ENCODE measurements at places on chromosomes 2 and 18.
A peak's percentile ranks its signal among the peaks of the same experiment; 100 is the strongest.

DNA sequence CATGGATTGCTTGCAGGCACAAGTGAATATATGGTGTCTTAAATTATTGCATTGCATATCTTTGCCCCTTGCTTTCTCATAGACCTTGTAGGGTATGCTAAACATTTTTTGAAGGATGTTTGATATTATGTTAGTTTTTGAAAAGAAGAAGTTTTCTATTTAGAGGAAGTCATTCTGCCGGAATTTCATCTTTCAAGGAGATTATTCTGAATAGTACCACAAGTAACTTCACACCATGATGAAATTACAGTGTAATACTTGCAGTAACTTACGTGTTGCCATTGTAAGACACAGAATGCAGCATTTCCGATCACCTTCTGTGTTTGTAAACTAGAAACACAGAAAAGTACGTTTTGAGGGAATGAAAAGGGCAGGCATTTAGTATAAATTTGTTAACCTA is 71.9 kb downstream of the ACVR2A start:
- DNase-seq = no peak

GRCh38 chr2:38259311-38259710 is 117.8 kb downstream of the ATL2 start:
- no peak for DNase-seq

DNA sequence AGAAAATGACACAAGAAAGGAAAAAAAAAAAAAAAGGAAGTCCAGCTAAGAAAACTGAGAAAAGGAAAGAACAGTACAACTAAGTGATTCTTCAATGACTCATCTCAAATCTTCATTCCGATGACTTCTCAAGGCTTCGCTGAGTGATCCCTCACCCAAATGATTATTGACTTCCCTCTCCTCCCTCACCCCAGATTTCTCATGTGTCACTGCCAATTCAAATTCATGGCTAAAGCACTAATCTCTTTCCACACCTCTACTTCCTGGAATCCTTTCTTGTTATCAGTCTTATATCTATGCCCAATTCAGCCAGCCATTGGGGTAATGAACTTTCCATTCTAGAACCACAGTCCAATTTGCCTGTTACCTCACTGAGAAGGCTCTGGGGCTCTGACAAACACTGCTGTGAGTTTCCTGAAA is 7.2 kb upstream of the ABCB11 start:
- DNase-seq = no peak

- DNase-seq = no peak
Measured at GRCh38 chr2:142865924-142866323, 11.5 kb upstream of the KYNU start.

DNA sequence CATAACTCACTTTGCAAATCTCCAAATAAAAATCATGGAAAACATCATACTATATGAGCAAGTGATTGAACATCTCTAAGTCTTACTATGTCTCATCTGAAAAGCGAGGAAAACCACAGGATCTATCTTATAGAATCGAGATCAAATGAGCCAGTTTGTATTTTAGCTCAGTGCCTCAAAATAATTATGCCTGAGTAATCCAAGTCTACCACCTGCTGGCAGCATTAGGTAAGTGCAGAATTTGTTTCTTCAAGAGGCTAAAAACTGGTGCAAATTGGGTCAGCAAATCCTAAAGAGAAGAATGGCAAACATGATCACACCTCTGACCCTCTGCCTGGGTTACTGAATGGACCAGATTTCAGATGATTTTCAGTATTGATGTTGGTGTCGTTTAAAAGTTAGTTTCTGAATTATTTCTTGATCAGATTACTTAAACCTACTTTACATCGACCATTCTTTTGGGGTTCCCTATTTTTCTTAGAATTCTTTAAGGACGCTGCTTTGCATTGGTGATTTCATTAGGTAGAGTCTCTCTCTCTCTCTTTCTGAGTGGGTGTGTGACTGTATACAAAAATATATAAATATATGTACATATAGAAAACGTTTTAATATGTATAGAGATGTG is 12.7 kb upstream of the FHOD3 start:
- DNase-seq = peak; percentile 60

DNA sequence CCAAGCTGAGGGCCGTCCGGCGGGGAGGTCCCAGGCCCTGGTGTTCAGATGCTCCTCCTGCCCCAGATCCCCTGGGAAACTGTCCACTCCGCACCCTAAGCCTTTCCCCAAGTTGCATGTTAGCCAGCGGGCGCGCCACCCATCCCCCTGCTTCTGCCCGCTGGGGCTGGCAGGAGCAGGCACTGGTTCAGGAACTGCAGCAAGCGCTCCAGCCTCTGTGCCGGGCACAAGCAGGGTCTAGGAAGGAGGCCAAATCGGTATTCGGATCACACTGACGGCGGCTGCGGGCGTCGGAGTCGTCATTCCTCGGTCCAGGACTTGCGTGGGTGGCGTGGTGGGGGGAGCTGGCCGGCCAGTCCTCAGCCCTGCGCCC is 53.7 kb downstream of the FAM168B start:
- DNase-seq = no peak

DNA sequence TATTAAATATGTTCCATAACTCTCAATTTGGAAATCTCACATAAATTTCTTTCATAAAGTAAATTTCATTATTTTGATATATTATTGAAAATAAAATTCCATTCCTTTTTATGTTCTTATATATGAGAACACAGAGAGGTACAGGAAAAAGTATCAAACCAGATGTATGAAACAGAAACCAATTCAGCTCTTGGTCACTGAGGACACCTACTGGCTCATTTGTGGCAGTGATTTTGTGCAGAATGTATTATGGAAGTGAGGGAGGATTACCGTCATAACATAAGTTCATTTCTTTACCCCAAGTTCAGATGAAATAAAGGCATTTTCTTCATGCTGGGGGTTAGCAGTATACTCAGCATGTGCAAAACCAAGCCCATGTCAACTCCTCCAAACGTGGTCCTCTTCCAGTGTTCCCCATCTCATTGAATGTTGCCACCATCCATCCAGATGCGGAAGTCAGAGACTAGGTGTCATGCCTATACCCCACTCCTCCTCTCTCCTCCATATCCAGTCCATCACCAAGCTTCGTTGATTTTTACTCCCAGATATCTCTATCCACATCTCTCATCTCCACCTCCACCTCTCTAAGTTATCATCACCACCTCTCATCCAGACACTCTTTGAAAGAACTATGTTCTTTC is 41.7 kb upstream of the MALL start:
- DNase-seq = peak; percentile 56

DNA sequence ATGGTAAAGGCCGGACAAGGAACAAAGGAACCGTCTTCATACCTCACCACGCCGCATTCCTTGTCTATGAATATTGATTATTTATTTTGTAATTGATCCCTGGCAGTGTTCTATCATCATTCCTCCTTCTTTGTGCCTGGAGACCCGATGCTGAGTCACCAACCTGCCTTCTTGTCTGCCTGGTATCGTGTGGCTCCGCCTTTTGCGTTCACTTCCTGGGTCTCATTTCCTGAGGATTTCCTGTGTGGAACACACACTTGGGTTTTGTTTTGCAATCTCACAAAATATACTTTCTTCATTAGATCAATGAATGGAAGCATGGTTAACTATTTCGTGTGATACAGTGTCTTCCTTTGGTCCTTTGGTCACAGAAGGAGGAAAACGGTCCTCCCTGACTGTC is 95.5 kb upstream of the SNTG2 start:
- no peak for DNase-seq

DNA sequence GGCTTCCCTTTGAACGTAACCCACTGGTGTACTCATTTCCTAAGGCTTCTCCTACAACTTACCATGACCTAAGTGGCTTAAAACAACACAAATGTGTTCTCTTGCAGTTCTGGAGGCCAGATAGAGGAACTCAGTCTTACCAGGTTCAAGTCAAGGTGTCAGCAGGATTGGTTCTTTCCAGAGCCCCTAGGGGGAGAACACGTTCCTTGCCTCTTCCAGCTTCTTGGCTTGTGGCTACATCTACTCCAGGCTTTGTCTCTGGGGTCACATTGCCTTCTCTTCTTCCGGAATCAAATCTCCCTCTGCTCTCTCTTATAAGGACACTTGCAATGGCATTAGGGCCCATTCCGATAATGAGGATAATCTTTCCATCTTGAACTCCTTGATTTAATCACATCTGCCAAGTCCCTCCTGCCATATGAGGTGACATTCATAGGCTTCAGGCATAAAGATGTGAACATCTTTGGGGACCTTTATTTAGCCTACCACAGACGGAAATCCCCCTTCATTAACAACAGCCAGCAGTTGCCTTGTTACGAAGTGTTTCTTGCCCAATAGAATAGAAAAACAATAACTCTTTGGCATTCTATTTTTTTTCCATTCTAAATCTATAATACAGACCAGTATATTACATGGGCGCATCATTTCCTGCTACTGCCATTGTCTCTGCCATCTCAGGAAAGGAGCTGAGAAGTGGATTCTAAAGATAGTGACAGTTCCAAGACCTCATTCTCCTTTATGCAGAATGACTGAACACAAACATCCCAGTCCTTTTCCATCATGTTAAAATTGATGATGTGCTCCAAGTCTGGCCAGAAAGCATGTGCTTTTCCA is 362.0 kb downstream of the ZNF521 start:
- no peak for DNase-seq

GRCh38 chr2:171310889-171311288 is 122.9 kb downstream of the METTL8 start:
- DNase-seq = no peak

GRCh38 chr2:145587922-145588321 is 1068.0 kb upstream of the ZEB2 start:
- no peak for DNase-seq

- no peak for DNase-seq
Measured at GRCh38 chr2:105237045-105237765, 4.3 kb upstream of the GPR45 start.

GRCh38 chr2:100293341-100294161 is 28.8 kb downstream of the LONRF2 start:
- no peak for DNase-seq

- no peak for DNase-seq
Measured at GRCh38 chr2:15388406-15389325, 172.5 kb downstream of the NBAS start.

- no peak for DNase-seq
Measured at GRCh38 chr2:47118581-47118980, 36.5 kb downstream of the STPG4 start.

DNA sequence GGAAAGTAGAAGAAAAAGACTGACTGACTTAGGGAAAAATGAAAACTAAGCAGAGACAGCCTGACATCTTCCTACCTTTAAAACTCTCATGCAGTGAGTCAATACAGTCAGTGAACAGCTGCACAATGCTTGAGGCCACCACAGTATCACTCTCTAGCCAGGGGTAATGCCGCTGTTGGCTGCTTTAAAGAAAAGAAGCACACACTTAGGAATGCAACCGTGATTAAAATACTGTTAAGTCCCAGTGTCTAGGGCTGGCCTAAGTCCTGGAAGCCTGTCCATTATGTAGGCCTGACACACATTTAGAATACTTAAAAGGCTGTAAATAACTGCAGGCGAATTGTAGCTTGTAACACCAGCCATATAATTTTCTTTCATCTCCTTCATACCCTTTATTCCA is 50.7 kb downstream of the SIGLEC15 start:
- DNase-seq = no peak

GRCh38 chr2:136248242-136248641 is 130.3 kb upstream of the CXCR4 start:
- no peak for DNase-seq

- DNase-seq = no peak
Measured at GRCh38 chr2:155502766-155503165, 804.3 kb downstream of the KCNJ3 start.

- no peak for DNase-seq
Measured at GRCh38 chr2:16025876-16026640, 85.7 kb downstream of the MYCN start.

GRCh38 chr2:218716070-218716469 is 5.4 kb downstream of the TTLL4 start:
- no peak for DNase-seq

DNA sequence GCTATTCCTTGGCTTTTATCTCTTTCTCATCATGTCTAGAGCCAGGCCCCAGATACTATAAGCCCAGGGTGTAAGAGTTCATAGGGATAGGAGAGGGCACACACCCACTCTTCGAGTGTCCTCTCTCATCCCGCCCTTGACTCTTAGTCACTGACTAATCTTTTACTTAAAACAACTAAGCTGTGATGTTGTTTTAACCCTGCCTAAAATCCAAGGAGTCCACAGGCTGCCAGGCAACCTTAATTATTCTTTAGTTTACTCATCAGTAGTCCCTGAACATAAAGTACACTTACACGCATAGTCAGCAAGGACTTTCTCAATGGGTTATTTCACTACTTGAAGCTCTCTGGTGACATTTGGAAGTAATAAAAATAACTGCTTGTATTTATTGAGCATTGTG is 28.4 kb downstream of the GREB1L start:
- no peak for DNase-seq

DNA sequence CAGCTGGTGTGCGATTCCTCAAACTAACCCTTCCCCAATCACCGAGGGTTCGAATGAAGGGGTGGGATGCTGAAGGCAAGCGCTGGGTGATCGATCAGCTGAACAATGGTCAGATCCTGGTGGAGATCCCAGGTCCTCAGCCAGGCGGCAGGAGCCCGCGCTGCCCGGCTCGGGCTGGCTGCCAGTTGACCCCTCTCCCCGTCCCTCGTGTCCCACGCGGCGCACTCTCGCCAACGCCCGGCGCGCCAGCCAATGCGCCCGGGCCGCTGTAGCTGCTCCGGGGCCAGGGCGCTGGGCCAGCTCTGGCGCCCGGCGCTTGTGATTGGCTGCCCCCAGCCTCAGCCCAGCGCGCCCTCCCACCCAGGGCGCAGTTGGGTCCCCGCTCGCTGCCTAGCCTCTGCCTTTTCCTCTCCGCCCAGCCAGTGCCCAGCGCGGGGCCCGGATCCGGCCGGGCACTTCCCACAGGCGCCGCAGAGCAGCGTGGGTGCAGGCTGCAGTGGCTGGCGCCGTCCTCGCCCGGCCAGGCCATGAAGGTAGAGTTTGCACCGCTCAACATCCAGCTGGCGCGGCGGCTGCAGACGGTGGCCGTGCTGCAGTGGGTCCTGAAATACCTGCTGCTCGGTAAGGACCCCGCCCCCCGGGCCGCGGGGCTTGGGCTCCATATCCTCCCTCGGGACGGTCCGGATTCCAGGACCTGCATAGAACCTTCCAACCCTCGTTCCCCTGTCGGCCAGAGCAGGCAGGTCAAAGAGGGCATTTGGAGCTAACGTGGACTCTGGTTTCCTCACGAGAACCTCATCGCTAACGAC is at the start of gene MOGAT1:
Gene MOGAT1 (plus strand): TSS at position 400 of the 809 bp plus-strand sequence. CDS start 128 bp downstream, at position 528.
- DNase-seq = peak; percentile 60

- DNase-seq = no peak
Measured at GRCh38 chr2:9558948-9559381, 3.3 kb upstream of the ADAM17 start.

- DNase-seq = no peak
Measured at GRCh38 chr2:205660521-205661124, 21.7 kb upstream of the NRP2 start.

DNA sequence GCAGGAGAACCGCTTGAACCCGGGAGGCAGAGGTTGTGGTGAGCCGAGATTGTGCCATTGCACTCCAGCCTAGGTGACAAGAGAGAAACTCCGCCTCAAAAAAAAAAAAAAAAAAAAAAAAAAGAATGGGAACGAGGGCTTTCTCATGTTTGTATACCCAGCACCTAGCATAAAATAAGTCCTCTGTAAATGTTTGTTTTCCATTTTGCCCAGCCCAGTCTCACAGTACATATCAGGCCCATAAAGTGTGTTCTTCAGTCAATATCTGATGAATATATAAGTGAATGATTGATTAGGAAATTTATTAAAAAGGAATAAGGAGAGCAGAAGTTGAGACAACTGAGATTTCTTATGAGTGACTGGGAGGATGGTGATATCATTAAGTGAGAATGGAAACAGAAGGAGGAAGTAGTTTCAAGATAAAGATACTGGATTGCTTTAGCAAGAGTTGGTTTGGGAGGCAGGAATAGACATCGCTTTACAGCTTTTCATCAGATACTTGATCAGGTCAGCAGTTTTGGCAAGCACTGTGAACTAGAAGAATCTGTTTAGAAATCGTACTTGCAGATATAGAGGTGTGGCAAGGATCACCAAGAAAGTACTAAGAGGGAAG is 327.5 kb downstream of the KIAA1328 start:
- no peak for DNase-seq
